EH (cell line): ENCODE measurements at places on chromosomes 3 and 15.
A peak's percentile ranks its signal among the peaks of the same experiment; 100 is the strongest.

DNA sequence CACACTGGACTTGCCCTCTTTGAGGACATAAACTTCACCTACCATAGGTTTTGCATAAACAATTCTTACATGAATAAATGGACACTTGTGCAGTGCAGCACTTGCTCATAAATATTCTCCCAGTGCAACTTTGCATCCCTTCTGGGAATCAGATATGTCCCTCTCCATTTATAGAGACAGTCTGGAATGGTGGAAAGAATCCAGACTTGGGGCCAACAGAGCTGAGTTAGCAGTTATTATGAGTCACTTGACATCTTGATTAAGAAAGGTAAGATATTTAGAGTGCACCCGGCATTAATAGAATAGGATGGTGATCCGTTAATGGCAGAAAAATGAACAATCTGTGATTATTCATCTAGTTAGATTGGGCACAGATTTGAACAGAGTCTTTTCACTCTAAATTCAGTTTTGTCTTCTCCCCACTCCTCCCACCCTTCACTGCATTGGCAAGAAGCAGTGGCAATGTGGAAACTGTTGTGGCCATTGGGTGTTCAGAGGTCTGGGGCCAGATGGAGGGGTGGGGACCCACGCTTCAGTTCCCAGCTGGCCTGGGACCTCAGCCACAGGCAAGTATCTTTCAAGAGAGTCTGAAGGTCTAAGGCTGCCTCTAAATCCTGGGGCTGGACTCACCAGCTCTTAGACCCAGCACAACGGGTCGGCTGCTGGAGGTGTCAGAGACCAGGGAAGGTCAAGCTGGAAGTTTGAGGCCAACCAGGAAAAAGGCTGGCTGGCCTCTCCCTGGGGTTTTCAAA is 58.9 kb upstream of the KY start:
- peak; percentile 46 for DNase-seq

DNA sequence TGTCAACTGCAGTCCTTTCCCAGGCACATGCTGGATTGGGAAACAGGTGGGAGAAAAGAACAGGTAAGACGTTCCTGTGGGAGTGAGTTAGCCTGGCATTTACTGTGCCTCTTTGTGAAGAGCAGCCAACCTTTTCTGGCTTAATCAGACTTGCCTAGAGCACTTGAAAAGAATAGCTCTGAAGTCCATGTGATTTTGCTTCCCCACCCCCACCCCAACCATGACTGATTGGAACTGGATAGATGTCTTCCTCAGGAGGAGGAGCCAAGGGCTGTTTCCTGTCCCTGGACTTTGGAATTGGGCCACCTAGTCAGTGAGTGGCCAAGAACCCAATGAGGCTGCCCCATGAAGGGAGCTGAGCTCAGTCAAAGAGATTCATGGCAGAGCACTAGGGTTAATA is 4.7 kb upstream of the TMEM41A start:
- DNase-seq, result no peak

DNA sequence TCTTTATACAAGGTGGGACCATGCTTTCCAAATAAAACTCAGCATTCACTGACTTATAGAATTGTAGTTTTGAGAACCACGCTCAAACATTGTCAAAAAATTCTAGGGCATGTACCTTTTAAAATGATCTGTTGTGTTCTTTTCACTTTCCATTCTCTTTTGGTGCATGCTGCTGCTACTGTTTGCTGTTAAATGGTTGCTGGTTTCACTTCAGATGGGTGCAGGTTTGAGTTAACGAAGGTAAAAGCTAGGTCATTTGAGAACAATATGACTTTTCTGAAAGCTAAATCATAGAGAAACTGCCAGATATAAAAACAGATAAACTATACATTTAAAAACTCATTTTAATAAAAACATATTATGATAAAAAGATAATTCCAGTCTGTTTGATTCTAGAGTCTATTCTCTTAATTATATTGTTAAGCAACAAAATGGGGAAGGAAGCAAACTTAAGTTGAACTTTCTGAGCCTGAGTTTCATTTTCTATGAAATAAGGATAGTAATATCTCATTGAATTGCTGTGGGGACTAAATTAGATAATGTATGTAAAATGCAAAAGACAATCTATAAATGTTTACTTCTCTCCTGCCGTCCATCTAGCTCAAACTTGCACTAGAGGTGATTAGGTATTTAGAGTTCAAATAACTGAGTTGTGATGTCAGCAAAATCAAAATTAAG is 82.4 kb downstream of the OXSM start:
- no peak for DNase-seq

DNA sequence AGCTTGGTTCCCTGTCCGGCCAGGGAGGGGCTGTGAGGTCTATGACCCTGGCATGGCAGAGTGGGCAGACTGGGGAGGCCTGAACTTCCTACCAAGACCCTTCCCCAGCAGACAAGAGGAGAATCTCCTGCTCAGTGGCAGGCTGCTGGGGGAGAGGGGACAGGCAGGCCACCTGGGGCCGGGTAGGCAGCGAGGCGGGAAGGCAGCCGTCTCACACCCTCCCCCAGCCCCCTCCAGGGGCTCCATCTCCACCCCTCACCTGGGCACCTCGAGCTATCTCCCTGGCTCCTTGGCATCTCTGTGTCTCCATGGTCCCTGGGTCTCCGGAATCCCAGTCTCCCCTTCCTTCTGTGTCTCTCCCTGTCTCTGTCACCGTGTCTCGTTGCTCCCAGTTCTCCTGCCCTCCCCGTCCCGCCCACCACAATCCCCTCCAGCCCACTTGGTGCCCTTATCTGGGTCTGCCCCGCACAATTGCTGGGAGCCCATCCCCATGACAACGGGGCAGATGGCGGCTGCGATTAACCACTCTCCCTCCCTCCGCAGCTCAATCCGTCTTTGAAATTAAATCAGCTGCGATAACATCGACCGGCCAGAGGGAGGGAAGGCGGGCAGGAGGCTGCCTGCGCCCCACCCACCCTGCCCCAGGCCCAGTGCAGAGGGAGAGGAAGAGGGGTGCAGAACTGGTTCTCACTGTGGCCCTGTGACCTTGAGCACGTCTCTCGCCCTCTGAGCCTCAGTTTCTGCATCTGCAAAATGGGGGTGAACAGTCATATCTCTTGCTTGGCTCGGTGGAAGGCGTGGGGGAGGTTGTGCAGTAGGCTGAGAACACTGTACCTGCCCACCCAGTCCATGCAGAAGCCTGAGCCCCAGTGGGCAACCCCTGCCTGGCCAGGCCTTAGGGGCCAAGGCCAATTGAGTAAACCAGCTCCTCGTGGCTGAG is 9.6 kb downstream of the DNAJB8 start:
- DNase-seq, result no peak

DNA sequence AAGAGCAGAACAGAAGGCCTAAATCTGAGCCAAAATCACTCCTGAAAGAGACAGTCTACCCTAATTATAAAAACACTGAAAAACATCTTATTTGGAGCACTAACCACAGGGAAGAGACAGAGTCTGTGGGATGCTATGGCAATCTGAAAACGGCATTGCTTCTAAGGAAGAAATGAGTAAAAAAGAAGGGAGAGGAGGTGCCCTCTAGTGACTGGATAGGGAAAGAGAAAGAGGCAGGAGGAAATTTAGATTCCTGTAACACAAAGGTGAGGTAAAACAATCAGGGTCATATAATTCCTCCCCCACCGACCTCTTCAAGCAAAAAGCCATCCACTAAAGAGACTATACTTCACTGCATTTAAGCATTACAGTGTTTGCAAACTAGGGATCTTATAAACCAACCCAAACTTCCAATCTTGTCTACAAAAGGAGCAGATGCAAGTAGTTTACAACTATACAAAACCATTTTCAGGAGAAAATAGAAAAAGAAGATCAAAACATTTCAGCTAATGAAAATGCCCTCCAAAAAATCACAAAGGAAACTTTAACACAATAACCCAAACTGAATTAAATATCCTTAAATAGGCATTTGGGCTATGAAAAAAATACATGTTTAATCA is 32.6 kb downstream of the HACD2 start:
- DNase-seq, result peak; percentile 52

DNA sequence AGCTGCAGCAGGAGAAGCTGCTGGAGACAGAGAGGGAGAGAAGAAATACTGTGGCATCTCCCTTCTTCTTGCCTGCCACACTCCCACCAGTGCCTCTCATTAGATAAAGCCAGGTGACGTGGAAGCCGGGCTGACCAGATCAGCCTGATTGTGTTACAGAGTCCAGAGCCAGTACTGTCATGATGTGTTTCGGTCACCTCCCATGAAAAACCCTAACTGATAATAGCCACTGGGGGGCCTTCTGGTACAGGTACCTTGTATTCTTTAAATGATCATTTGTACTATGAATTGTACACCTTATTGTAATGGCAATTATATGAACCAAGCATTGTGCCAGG is 125.8 kb upstream of the TMEM108 start:
- DNase-seq, result no peak

- DNase-seq, result peak; percentile 71
These were observed 8.0 kb upstream of the ACAP2 start for GRCh38 chr3:195450731-195451229.

- DNase-seq, result peak; percentile 66
These were observed 8.9 kb upstream of the SEMA5B start for GRCh38 chr3:123036352-123037014.

GRCh38 chr3:110352841-110353604 is 718.6 kb upstream of the NECTIN3 start:
- peak; percentile 71 for DNase-seq

- no peak for DNase-seq
These were observed 305.8 kb upstream of the THBS1 start for GRCh38 chr15:39275066-39275465.

GRCh38 chr3:184372296-184372821 is 5.6 kb downstream of the THPO start:
- no peak for DNase-seq

DNA sequence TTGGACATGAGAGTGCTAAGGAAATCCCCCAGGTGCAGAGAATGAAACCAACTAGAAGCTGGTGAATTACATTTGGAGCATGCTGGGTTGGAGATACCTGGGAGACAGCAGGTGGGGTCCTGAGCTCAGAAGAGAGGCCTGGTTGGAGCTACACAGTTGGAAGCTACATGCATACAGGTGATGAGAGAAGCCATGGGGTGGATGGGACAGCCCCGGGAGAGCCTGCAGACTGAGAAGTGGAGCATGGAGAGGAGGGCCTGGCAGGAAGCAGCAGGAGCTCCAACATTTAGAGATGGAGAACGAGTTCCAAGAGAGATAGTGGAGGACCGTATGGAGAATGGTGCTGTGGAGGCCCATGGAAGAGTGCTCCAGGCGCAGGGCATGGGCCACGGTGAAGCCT is 10.2 kb downstream of the PAQR5 start:
- DNase-seq, result no peak

DNA sequence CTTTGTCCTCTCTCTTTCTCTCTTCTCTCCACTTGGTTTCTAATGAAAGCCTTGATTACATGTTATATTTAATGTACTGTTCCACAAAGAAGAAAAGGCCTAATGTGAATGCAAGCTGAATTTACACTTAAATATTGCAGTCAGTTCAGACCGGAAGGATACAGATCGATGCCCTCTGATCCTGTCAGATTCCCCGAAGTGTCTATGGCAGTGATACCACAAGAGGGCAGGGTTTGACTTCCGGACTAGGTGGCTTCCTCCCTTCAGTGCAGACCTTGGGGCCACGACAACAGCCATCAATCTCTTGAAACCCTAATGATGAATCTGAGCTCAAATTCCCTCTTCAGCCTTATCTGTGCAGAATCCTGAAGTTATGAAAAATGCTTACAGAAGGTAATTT is 29.5 kb downstream of the AGTR1 start:
- peak; percentile 49 for DNase-seq

DNA sequence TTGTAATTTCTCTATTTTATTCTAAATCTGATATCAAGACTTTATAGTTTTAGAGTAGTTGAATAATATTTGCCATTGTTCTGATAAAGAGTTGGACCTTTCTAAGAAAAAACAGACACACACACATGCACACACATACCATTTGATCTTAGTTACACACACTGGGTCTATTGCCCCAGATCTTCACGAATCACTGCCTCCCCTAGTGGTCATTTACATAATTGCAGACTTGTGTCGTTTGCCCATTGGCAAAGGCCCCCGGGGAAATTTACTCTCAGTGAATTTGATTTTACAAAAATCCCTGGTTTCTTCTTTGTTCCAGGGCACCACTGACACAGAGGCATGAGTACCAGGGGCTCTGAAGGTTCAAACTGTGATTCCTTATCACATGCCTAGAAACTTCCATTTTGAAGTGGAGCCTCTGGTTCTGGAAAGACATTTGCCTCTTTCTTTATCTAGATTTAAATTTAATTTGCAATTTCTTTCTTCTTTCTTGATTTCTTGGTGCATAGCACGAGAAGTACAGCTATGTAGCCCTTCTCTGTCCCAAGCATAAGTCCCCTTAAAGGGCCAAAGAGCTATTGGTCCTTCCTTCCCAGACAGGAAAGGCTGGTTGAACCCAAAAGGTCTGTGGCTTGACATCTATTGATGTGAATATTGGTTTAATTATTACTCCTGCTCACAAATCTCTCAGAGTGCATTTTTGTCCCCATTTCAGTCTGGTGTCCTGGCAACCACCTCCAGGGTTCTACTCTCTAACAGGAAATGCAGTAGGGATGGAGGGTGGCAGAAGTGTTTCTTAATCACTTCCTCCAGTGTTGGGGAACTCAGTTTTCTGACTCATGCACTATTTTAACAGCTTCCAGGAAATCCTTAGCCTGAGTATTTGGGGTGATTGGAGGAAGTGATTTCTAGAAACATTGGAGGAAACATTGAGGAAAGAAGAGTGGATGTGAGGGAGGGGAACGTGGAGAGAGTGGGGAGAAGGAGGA is 32.4 kb upstream of the SLC6A11 start:
- DNase-seq, result peak; percentile 30

DNA sequence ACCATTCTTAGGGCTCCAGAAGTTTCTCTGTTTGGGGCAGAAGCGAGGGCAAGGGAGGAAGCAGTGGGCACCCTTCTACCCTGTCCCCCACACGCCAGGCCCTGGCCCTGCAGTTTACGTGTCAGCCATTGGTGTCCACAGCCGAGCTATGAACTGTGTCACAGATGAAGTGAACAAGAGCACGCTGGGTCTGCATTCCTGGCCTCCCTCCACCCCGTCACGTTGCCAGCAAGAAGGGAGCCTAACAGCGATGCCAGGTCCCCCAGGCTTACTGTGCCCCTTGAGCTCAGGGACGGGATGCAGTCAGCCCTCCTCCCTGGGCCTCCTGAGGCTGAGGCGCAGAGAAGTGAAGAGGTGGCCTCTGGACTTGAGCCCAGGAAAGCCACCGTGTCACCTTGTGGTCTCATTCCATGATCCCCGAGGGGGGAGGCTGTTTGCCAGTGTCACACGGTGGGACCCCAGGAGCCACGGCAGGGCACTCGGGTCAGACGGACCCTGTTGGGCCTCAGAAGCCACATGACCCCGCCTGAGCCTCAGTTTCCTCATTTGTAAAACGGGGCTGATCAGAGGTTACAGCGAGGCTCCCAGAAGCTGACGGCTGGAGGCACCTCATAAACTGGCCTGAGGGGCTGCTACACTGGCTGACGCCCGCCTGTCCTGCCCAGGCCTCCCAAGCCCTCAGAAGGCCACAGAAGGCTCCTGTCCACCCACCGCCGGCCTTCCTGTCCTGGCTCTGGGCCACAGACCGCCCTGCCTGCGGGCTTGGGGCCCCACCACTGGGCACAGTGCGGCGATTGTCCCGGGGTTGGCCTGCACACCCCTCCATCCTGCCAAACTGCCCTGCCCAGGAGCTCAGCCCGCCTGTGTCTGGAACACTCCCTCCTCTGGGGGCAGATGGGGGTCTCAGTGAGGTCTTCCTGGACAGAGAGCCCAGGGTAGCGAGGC is 18.6 kb downstream of the IQSEC1 start:
- no peak for DNase-seq

- no peak for DNase-seq
These were observed 516.6 kb downstream of the CADM2 start for GRCh38 chr3:85475346-85475745.
